Fibroblast of skin of right quadriceps (primary cell): ENCODE measurements at places on chromosomes 3 and 15.
A peak's percentile ranks its signal among the peaks of the same experiment; 100 is the strongest.

DNA sequence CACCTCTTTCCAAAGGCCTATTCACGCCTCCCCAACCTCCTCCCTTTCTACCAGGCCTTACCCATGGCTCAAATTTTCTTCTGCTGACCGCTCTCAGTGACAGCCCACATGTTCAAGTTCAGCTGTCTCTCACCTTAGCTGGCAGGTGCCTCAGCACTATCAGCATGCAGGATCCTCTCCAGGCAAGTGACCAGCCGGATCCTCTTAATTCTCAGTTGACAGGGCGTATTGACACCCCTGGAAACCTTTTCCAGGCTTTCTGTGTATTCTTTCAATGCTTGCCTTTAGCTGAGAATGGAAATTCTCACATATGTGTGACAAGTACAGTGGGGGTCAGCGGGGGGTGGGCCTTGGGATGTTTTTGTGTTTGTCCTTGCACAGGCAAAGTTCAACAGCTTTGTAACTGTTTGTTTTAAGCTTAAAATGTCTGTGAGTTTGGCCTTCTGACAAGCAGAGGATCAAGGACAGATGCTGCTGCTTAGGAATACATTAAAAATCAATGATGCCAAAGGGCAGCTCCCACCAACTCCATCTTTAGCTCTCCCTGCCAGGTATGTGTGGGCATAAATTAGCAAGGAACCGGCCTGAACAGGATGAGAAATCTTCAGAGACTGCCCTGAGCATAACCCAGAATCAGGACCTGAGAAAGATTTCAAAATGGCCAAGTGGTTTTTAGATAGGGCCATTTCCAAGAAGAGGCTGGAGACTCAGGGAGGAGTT, 17.4 kb upstream of the BDH1 start:
- no peak for DNase-seq

DNA sequence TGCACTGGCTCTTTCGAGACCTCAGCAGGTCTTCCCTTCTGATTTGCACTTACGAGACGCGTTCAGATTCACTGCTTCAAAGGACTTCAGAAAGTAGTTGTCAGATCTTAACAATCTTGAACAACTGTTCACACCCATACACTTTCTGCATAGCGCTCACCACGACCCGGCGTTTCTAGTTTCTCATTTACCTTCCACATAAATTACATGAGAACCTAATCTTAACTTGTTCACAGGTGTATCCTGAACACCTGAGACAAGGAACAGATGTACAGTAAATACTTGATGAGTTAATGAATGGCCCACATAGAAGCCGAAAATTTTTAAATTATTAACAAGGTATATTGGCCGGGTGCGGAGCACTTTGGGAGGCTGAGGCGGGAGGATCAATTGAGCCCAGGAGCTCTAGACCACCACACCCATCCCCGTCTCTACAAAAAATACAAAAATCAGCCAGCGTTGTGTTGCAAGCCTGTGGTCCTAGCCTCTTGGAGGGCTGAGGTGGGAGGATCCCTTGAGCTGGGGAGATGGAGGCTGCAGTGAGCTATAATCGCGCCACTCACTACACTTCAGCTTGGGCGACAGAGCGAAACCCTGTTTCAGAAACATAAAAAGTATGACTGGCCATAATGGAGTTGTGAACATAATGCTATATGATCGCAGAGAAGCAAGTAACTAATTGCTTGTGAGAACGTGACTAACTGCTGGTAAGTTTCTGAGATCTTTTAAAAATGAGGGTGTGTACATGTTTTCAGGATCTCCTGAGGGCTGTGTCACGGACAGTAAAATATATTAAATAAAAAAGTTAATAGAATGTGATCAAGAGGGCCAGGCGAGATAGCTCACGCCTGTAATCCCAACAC, 984 bp upstream of the SMARCC1 start:
- DNase-seq: no peak

DNA sequence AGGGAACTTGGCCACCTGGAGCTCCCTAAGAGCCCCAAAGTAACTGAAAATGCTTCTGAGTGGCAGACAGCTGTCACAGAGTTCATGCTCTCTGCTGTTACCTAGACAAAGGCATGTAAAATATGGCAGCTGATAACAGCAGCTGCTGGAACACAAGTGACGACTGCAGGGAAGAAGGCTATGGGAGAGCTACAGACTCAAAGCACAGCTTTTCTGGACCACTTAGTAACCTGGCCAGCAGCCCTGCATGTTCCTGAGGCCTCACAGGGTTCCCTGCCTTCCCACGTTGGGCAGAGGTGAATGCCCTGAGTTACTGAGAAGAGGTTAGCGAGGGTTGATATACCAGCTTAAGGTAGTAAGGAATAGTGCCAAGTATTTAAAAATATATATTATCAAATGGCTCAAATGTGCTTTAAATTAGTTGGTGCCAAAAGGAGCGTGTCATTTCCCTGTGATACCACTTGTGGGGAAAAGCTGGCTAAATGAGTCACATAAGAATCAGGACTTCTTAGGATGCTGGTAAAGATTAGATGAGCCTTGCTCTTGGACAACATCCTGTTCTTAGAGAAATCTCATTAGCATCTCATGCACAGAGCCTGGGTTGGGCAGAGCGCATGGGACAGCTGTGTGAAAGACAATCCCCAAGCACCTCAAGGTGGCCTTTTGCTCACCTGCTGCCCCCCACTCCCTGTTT, 76.4 kb upstream of the SCN5A start:
- DNase-seq: no peak

GRCh38 chr3:128879125-128879969, at the start of gene ACAD9:
Gene ACAD9, plus strand, starts transcription at chr3:128879620. Its CDS starts 72 bp downstream, at chr3:128879692.
- peak; percentile 98 for DNase-seq

GRCh38 chr15:56356616-56357015, 8.6 kb upstream of the TEX9 start:
- peak; percentile 61 for DNase-seq

- DNase-seq: no peak
Measured at GRCh38 chr3:158097593-158098308, 8.5 kb downstream of the SHOX2 start.

- no peak for DNase-seq
Measured at GRCh38 chr3:190495354-190495753, 18.5 kb upstream of the IL1RAP start.

DNA sequence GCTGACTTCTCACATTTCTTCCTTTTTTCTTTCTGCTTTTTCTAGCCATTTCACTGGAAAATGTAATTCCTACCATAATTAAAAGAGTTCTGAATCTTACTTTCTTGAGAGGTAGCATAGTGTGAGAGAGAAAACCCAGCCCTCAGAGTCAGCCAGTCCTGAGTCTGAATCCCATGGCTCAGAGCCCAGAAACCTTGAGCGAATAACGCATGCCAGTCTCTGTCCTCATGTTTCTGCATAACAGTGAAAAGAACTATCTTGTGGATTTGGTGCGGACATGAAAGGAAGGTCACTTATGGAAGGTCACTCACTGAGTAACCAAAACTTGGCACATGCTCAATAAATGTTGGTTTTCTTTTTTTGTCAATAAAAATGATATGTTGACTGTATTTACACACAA, 29.3 kb upstream of the SLCO3A1 start:
- no peak for DNase-seq

- peak; percentile 41 for DNase-seq
Measured at GRCh38 chr3:188807006-188807405, 364.8 kb upstream of the TPRG1 start.

- DNase-seq: no peak
Measured at GRCh38 chr3:166071-166470, 30.5 kb upstream of the CHL1 start.

- no peak for DNase-seq
Measured at GRCh38 chr3:9690451-9691450, 12.9 kb upstream of the CPNE9 start.

- DNase-seq: no peak
Measured at GRCh38 chr3:25182794-25183193, 245.3 kb upstream of the RARB start.

GRCh38 chr3:148707601-148708380, 10.1 kb downstream of the AGTR1 start:
- peak; percentile 85 for DNase-seq

DNA sequence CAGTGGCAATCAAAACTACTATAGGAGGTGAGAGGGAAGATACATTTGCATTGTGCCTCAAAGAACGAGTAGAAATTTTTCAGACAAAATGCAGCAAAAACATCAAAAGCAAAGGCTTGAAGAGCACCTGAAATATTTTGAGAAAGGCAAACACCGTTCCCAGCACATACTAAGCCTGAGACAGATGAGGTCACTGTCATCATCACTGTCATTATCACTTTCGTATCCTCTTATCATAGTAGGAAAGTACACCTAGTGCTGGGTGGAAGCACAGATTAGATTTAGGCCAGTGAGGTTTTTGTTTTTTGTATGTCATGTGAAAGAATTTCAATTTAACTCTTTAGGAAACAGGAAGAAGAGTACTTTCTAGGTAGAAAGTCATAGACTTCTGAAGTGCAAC, 222.0 kb downstream of the GABRB3 start:
- no peak for DNase-seq

DNA sequence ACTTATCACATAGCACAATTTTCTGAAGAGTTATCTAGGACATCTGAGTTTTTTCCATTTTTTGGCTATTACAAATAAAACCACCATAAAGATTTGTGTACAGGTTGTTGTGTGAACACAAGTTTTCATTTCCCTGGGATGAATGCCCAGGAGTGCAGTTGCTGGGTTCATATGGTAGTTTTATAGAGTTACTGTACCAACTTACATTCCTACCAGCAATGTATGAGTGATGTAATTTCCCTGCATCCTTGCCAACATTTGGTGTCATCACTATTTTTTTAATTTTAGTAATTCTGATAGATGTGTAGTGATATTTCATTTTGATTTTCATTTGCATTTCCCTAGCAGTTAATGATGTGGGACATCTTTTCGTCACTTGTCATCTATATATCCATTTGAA, 20.5 kb downstream of the FILIP1L start:
- DNase-seq: peak; percentile 39

DNA sequence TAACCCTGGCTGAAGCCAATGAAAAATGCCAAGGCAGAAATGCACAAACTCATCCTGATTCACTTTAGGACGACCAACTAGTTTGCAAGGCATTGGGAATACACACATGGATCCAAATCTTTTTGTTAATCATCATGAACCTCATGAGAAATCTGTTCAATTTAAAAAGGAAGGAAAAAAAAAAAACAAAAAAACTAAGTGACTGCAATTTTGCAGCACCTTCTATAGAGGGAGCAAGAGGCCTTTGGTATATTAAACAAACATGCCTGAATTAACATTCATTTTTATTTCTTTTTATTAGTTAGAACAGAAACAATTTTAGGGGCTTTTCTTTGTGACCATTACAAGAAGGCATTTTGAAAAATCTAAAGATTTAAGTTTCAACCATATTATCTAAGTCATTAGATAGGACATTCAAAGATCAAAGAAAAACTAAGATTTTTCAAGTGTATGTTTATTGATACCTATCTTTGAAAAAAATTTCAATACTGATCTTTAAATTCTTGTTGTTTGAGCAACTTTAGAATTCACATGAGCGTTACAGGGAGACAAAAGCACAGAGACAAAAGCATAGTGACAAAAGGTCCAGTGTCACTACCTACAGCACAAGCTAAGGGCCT, 182.4 kb downstream of the CBLB start:
- DNase-seq: peak; percentile 28

GRCh38 chr15:93058128-93058527, 30.9 kb downstream of the RGMA start:
- DNase-seq: no peak

- no peak for DNase-seq
Measured at GRCh38 chr15:86162172-86162591, 82.5 kb downstream of the AGBL1 start.

- DNase-seq: peak; percentile 33
Measured at GRCh38 chr3:69890084-69890483, 109.4 kb upstream of the SAMMSON start.

- DNase-seq: no peak
Measured at GRCh38 chr3:20375302-20375701, 189.3 kb upstream of the SGO1 start.

DNA sequence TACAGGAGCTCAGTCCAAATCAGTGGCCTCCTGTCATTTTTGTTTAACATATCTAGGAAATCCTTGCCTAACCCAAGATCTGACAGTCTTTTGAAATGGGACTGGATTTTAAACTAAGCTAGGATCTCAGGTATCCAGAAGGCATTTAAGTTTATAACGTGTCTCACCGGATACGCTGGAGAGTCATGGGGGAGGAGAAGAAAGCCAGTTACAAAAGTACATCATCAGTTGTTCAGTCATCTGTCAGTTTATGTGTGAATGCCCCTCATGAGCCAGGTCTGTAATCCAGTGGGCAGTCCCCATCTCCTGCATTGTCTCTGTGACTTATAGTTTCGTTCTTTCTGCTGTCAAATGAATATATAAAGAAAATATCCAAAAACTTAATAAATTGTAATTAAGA, 44.4 kb downstream of the RAB7A start:
- no peak for DNase-seq

GRCh38 chr3:125461896-125462295, 58.1 kb downstream of the SNX4 start:
- no peak for DNase-seq

GRCh38 chr3:9087831-9088413, 124.7 kb upstream of the RAD18 start:
- DNase-seq: no peak

DNA sequence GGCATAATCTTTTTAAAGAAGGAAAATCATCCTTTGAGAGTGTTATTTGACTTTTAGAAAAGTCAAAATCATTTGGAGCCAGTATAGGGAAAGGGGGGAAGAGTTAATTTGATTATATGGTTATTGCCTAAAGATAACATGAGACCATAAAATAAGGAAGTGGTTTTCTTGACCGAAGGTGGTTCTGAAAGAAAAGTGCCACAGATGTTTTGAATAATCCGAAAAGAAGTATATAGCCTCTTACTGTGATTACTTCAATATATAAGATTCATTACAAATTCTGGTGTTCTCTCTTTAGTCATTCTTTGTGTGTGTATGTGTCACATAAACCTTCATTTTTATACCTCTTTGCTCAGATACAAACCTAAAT, 1.1 kb downstream of the DNAJB11 start:
- no peak for DNase-seq

DNA sequence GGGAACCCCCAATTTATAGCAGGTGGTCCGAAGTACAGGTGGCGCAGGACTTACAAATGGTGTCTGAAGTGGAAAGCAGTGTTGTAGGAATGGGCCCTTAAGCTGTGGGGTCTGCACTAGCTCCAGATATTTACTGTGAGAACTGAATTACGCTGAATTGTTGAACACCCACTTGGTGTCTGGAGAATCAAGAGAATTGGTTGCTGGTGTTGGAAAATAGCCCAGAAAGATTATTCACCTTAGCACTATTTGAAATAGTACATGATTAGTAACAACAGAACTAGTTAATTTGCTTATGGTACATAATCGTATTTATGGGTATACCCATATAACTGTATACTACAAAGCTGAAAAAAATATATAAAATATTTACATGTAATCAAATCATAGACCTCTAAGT, 64.8 kb downstream of the ADAM10 start:
- peak; percentile 9 for DNase-seq
